GF-D8 (cell line): ENCODE measurements at places on chromosomes 5 and 9.

- no peak for DNase-seq
Measured at GRCh38 chr9:16236882-16237281, 633.6 kb downstream of the BNC2 start.

DNA sequence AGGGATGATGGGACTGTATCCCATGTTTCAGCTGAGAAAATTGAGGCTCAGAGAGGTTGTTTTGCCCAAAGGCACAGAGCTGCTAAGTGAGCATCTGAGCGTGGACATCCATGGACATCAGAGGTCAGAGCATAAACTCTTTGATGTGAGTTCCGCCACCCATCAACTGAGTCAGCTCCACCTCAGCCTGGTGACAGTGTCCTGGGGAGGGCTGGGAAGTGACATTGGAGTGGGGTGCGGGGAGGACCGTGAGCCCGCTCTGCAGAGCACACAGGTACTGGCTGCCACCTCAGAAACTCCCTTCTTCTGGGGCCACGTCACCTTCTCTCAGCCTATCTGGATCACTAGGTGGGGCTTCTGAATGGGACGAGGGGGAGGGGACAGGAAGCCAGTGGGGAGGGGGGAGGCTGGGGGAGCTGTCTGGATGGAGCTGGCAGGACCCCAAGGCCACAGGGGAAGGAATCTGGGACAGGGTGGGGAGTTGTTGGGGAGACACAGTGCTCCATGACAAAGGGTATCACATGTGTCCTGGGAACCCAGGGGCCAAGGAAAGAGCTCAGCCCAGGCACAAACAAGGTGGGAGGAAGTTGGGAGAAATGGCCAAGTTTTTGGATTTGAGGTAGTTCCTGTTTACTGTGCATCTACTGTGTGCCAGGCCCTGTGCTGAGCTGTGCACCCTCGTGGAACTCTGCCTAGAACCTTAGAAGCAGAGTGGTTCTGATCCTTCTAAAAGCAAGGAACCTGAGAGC is 2.5 kb downstream of the LAMC3 start:
- DNase-seq = no peak

GRCh38 chr9:126605792-126606482 is 7.8 kb upstream of the LMX1B start:
- no peak for DNase-seq

DNA sequence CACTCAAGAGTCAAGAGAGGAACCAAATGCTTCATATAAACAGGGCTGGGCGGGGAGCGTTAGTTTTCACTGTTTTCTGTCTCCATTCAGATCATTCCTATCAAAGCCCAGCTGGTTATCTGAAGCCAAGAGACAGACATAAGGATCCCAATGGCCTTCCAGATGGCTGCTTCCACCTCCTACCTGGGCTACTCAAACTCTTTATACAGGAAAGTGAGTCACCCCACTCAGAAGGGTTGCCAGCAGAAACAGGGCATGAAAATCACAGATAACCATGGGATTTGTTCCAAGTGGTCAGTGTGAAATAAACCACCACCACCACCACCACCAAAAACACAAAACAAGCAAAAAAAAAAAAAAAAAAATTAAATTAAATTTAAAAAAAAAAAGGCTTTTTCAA is 5.5 kb downstream of the PRSS3 start:
- DNase-seq = no peak

DNA sequence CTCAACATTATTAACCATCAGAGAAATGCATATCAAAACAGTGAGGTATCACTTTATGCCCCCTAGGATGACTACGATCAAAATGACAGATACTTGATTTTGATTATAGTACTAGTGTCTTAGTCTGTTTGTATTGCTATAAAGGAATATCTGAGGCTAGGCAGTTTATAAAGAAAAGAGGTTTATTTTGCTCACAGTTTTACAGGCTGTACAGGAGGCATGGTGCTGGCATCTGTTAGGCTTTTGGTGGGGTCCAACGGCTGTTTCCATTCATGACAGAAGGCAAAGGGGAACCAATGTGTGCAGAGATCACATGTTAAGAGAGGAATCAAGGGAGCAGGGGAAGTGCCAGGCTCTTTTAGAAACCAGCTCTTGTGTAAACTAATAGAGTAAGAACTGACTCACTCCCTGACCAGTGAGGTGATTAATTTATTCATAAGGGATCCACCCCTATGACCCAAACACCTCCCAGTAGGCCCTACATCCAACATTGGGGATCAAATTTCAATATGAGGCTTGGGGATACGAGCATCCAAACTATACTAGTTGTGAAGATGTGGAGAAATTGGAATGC is 16.0 kb upstream of the AFF4 start:
- no peak for DNase-seq

DNA sequence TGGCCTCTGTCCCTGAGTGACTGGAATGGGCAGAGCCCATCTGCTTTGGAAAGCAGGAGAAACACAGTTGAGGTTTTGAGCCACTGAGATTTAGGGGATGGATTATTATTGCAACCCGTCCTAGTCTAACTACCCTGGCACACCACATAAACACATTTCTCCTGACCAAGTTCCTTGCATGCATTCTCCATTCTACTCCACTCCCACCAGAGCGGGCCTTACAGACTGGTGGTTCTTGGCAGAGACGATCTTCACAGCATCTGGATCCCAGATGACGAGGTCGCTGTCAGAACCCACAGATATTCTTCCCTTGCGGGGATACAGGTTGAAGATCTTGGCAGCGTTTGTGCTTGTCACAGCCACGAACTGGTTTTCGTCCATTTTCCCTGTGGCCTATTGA is 111.0 kb downstream of the DPYSL3 start:
- DNase-seq = no peak

DNA sequence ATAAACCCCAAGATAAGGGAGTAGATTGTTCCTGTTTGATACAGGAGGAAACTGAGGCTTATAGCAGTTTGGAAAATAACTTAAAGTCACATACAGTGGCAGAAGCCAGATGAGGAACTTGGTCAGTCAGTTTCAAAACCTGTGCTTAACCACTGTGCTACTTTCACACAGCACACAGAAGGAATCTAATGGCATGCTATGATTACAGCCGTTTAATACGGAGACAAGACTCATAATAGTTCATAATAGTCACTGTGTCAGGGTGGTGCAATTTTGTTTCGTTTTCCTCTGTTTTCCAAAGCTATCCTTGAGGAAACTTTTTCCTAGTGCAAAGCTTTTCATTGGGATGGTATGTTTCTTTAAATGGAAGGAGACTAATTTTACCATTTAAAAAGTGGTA is 112.3 kb downstream of the GCNT1 start:
- DNase-seq = no peak

GRCh38 chr5:119393201-119393691 is 37.4 kb downstream of the TNFAIP8 start:
- no peak for DNase-seq

- no peak for DNase-seq
Measured at GRCh38 chr5:10320793-10321192, 13.1 kb upstream of the CMBL start.
